ENCODE measurements at places on chromosomes 2 and 18.

DNA sequence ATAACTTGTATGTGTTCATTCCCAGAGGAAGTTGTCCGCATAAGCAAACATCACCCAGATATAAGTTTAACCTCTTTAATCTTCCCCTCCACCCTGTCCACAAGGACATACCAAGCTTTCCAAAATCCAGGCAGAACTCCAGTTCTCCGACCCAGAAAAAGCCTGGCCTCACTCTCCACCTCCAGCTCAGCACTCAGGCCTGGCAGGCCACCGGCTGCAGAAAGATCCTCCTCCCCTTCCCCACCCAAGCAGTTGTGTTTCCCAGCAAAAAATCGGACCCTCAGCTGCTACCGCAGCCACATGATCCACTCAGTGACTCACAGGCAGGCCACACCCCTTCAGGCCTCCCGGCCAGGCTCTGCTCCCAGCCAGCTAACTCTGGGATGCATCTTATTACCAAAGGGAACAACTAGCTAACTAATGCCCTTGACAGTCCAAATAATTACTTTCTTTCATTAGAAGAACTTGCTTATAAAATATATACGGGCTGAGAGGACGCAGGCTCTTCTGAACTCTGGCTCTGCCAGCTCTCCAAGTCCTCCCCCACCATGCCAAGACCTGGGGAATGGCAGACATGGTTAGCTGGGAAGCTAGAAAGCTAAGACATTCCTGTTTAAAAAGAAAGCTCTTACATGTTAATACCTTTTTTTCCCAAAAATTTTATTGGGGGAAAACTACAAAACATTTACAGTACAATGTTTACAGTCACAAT lies 4.5 kb downstream of the ZFP36L2 start:
- peak; percentile 83 for DNase-seq

- no peak for DNase-seq
These were observed 36.1 kb downstream of the RIT2 start for GRCh38 chr18:43079422-43079821.

DNA sequence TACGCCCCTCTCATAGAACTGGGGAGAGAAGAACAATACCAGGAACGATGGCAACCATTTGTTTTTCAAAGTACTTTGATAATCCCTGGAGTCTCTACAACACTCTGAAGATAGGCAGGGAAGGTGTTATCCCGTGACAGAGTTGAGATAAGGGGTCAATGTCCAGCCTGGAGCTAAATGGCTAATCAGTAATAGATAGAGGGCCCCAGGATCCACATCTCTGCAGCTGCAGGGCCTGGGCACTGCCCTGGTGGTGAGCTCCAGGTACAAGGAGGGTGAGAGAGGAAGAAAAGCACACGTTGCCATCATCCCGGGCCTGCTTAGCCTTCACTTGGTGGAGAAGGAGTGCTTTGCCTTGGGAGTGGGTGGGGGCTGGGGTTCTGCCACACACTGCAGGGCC lies 260.6 kb downstream of the PRKCE start:
- DNase-seq, result no peak

- DNase-seq, result no peak
These were observed 90.1 kb downstream of the SPIRE1 start for GRCh38 chr18:12567849-12568248.

GRCh38 chr18:25795213-25795612 lies 295.2 kb downstream of the SS18 start:
- no peak for DNase-seq

- DNase-seq, result no peak
These were observed 8.0 kb upstream of the ADCY3 start for GRCh38 chr2:24928036-24928435.

DNA sequence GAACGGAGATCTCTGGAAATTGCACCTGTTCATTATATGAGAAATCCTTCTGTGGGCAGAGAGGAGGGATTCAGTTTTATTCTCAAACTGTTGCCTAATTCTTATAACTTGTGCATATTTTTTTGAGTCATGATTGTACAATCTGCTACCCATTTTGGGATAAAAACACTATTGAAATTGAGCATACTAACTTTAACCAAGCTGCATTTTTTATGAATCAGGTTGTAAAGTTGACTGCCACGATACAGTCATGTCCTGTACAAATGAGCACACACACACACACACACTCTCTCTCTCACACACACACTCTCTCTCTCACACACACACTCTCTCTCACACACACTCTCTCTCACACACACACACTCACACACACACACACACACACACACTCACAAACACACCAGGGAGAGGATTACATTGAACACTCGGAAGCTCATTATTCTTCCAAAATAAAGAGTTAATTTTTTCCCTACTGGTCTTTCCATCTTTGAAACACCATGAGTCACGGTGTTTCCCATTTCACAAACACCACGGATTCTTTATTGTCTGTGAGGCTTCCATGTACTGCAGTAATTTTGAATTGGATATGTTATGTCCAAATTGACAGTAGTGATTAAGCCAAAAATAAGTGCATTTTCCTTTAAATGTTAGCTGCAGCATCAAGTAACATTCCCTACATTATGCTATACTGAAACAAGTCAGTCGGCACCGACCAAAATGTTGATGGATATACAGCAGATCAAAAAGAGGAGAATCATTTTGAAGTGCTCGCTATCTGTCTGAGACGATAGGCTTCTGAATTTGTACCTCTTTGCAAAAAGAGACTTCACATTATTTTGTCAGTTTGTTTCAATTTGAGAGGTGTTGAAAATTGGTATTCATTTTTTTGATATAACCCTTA lies 216.9 kb downstream of the ARHGAP15 start:
- no peak for DNase-seq

GRCh38 chr2:232406556-232407310 lies at the start of gene ALPG:
Gene ALPG, plus strand, starts transcription at chr2:232406844. Its CDS starts 51 bp downstream, at chr2:232406895.
- no peak for DNase-seq

GRCh38 chr2:222671259-222672067 lies at the start of gene MOGAT1:
Gene MOGAT1, plus strand, starts transcription at chr2:222671658. Its CDS starts 128 bp downstream, at chr2:222671786.
- DNase-seq, result peak; percentile 80

GRCh38 chr2:74671479-74671878 lies 17.4 kb downstream of the SEMA4F start:
- DNase-seq, result no peak

DNA sequence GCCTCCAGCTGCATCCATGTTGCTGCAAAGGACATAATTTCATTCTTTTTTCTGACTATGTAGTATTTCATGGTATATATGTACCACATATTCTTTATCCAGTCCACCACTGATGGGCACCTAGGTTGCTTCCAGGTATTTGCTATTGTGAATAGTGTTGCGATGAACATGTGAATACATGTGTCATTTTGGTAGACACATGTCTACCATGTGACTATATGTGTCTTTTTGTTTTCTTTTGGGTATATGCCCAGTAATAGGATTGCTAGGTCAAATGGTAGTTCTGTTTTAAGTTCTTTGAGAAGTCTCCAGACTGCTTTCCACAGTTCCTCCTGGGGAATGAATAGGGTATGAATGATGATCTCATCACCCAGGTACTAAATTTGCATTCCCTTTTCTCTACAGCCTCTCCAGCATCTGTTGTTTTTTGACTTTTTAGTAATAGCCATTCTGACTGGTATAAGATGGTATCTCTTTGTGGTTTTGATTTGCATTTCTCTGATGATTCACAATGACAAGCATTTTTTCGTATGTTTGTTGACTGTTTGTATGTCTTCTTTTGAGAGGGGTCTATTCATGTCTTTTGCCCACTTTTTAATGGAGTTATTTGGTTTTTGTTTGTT lies 35.6 kb upstream of the FEZ2 start:
- no peak for DNase-seq

Measured in hypothalamus (tissue), 51 donors.